Smooth muscle cell of trachea (primary cell): ENCODE measurements at places on chromosomes 1 and 21. TPM values are rescaled to one million over a fixed set of nuclear protein-coding genes. Genes with fewer than 3 reads are reported as not detected.

S100A3 gene
- total RNA-seq, result 2.8 and 8.6 TPM in 2 replicates

OR10K1 gene
- total RNA-seq, result not detected in 2 replicates

SPATA21 gene
- total RNA-seq, result 0.17 TPM in 1 of 2 replicates, not detected in the other

EDN2 gene
- total RNA-seq, result 0.33 TPM in 1 of 2 replicates, not detected in the other

MSH4 gene
- under 0.01 and 0.33 TPM in 2 replicates for total RNA-seq

CDCP2 gene
- total RNA-seq, result not detected in 2 replicates
